ENCODE measurements at places on chromosomes 4 and X.
A peak's percentile ranks its signal among the peaks of the same experiment; 100 is the strongest.

DNA sequence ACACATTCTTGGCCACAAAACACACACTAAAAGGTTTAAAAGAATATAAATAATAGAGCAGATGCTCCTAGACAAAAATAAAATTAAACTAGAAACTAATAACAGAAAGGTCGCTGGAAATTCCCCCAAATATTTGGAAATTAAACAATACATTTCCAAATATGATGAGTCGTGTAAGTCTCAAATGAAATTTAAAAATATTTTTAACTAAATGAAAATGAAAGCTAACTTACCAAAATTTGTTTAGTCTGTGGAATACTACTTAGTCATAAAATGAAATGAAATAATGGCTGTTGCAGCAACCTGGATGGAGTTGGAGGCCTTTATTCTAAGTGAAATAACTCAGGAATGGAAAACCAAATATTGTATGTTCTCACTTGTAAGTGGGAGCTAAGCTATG lies 20.6 kb upstream of the GUCY1A1 start:
- DNase-seq = no peak

DNA sequence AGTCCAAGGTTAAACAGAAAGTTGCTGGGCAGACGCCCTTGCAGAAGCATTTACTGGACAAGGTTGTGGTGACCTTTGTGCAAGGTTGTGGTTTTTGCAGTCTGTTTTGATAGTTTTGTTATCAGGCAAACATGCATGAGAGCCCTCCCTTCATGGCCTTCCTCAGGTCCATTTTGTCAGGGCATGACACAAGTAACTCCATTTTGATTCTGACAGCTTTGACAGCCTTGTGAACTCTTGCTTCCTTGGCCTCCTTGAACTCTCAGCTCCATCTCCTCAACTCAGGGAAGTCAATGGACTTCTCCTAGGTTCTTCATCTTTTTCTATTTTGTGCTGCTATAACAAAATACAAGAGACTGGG lies 97.7 kb downstream of the CEP44 start:
- DNase-seq = no peak

DNA sequence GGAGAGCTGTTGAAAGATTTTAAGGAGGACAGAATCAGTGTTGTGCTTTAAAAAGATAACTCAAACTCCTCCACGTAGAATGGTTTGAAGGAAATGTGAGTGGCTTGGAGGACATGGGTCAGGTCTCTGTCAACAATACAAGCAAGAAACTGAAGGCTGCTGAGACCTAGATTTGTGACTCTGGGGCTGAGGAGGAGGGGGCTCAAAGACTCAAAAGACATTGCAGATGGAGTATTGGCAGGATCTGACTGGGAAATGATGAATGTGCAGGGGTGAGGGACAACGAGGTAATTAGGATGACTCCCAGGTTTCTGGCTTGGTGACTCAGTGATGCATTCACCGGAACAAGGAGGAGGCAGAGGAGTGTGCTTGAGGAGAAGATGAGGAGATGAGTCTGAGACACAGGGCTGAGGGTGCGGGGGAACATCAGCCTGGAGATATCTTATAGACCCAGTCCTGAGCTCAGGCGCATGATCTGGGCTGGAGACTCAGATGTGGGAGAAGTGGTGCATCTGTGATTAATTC lies 3.3 kb upstream of the RPS4X start:
- no peak for DNase-seq

DNA sequence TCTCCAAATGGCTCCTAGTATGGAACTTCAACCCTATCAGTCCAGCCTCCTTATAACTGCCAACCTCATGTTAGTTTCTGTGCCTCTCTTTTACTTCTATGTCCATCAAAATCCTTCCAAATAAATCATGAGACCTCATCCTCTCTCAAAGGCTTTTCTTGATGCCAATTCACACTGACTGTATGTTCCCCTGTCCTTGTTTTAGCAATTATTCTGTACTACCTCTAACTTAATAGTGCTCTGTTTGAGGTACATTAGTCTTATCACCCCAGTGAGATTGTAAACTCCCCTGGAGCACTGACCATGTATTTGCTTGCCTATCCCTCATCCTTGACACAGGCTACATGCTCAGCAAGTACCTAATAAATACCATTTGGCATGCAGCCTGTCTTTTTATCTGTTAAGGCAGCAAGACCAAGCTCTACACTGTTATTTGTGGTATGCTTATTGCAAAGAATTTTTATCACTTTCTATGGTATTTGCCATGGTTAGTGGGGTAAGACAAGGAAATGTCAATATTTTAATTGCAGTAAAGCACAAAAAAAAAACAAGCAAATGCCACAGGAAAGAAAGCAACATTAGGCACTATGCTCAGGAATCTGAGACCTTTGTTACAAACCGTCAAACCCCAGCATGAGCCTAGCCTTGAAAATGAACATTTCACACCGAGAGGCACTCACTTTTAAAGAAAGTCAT lies 119.2 kb downstream of the SMARCA1 start:
- no peak for DNase-seq

DNA sequence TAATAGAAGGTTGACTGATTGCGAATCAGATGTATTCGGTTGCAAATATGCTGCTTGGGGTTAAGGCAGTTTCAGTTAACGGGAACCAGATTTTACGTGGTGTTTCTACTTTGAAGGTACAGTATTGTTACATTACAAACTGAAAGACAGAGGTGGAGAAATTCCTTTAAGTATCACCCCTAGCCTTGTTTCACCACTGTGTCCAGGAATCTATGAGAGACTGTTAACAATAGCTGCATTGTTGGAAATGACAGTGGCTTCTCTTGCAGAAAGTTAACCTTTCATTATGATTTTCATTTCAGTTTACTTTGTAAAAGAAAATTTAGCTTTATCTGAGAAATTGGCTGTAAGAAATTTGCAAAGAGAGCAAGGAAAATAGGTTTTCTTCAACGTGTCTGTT lies 2.6 kb downstream of the CDKL5 start:
- DNase-seq = no peak

GRCh38 chrX:71253253-71254091 lies 468 bp downstream of the ZMYM3 start:
- peak; percentile 68 for DNase-seq

GRCh38 chr4:54877006-54877405 lies 219.2 kb downstream of the KIT start:
- DNase-seq = no peak

DNA sequence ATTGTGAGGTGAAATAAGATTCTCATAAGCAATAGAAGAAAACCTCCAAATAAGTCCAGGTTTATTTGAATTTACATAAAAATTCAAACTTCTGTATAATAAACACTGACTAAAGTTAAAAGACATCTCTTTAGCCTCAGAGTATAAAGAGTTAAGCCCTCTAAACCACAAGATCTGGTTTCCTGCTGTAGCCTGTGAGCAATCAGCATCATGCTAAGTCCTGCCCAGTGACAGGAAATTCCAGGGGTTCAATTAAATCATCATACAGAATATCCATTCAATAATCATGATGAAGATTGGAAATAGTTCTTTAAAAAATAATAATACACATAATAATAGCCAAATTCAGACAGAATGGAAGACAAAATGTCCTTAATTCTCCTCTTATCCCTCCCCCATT lies 139.2 kb upstream of the DGKK start:
- DNase-seq = no peak

- no peak for DNase-seq
Observed at GRCh38 chr4:77367638-77368037, 210.6 kb downstream of the CCNG2 start.

All from ascending aorta (tissue), 2 donors.